Fibroblast of mammary gland (primary cell): ENCODE measurements at places on chromosomes 1 and 21.

GRCh38 chr1:239879321-239880170 lies 212.1 kb upstream of the FMN2 start:
- DNase-seq, result no peak

GRCh38 chr21:44934276-44934675 lies 5.6 kb upstream of the SLX9 start:
- no peak for DNase-seq

- no peak for DNase-seq
These were observed 29.4 kb downstream of the VPS26C start for GRCh38 chr21:37237764-37238163.

DNA sequence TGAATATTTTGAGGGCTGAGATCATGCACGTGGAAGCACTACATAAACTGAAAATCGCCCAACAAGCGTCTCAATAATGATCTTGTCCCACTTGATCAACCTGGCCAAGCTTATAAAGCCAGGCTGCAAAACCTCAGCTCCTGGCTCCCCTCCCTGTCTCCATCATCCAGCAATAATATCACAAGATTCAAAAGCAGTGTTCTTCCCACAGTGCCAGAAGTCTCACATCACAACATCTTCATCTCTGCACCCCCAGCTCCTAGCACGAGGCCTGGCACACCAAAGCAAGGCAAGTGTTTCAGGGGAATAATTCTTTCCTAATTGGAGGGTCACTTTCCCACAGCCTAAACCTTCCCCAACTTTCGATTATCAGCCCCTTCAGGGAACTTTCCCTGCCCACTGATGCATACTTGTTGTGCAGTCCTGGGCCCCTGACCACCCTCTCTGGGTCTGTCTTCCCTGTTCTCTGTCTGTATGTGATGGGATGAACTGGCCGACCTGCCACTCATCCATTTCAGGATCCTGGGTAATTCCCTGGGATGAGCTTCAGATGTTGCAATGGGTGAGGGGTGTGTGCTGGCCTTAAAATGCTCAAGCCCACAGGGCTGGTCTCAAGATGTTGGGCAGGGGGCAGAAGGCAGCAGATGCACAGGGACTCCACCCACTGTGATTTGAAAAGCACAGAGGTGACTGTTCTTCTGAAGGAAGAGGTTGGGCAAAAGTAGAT lies 129.0 kb downstream of the DMRTB1 start:
- no peak for DNase-seq

GRCh38 chr1:92291372-92291999 lies 7.3 kb downstream of the GLMN start:
- DNase-seq, result peak; percentile 76

DNA sequence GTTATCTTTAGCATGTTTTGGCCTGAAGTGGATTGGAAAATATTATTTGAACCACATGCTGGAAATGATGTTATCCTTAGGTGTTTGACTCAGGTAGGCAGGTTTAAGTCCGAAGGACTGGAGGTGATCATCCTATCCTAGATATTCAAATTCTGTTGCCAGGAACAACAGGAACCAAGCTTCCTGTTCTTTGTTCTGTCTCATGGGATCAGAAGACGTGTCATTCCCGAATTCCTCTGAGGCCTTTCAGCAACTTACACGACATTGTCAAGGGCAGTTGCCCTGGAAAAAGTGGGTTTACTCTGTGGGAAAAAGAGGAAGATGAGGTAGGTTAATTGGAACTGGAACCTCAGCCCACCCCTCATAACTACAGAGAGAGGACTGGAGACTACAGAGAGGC lies 36.6 kb downstream of the SLAMF6 start:
- no peak for DNase-seq

DNA sequence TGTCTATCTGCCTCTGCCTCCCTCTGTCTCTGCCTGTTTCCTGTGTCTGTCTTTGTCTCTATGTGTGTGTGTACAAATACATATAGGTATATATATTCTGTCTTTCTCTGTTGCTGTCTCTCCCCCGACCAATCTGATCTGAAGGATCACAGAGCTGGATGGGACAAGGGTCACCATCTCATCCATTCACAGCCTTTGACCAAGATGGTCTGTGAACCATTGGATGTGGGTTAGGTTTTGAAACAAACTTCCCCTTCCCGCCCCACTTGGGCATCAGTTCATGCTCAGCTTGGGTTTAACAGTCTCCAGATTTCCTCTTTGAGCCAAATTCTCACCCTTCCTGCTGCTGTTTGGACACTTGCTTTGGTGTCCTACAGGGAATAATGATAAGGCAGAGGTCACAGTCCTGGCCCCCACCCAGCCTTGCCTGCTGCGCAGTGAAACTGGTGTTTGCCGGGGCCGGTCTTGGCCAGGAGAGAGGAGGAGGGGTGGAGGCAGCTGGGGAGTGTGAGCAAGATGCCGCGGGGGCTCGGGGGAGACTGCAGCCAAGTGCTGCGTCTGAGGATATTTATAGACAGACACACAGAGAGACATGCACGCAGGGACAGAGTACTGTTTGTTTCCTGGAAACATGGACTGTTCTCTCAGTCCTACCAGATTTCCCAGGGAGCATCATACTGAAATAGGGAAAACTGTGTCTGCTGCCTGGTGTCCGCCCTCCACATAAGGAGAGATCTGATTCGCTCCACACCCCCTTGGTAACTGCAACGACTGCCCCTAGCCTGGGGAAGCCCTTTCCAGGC lies 27.0 kb upstream of the BTG2 start:
- peak; percentile 69 for DNase-seq
